ENCODE measurements at places on chromosomes 16 and 17.

DNA sequence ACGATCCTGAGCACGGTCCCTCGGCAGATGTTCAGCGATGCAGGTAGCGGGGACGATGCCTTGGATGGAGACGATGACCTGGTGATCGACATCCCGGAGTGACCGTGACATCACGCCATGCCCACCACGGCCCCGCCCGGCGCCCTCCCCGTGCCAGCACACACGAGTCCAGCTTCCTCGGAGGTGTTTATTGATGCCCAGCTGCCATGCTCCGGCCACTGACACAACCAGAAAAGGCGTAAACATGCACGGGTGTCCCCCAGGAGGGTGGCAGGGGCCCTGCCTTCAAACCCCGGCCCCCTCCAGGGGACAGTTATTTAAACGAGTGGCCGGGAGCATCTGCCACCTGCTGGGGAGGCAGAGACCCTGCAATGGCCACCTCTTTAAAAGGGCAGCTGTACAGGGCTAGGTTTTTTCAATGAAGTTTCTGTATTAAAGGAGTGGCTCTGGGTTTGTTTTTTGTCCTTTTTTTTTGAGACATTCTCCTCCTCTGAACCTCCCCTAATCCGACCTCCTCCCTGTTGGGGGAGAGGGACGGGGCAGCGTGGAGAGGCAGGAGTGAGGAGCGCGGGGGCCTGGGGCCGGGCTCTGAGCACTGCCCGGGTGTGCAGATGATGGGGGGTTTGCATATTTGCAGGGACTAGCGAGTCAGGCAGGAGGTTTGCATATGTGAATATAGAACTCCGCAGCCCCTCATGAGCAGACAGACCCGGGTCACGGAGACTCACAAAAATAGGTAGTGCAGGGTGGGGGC is 5.3 kb downstream of the DOC2A start:
- DNase-seq: peak; percentile 75

DNA sequence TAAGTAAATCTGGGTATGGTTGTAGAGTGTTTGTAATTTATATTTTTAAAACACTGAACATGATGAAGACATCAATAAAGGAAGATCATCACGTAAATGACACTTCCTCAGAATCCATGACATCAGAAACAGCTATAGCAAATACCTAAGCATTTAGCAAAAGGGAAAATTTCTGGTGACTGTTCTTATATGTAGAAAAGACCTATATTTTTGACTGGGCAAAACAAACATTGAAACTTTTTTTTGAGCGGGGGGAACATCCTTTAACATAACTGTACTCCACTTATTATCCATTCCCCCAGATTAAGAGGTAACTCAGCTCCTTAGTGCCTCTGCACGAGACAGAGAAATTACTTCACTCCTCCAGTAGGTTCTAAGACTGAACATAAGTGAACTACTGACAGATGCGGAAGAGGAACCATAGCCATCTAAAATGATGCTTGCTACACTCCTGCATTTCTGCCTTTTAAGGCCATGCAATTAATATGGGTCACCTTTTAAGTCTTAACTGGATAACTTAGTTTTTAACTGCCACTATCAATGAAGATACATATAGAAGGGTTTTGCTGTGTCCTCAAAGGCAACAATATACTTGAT is 9.4 kb downstream of the CRYBA1 start:
- DNase-seq: no peak

DNA sequence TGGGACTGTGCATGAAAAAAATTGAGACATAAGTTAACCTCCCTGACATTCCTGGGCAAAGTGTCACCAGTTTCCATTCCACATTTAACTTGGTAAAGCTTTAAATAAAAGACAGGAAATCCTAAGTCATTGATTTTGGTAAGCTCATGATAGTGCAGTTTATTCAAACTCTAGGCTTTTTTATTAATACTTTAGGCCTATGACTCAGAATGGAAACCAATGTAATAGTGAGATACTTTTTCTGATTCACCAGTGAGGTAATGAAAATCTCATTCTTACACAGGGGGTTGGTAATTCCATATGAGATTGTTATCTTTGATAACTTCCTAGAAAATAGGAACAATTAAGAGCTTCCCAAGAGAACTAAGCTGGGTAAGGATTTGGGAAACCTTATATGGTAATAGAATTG is 91.1 kb downstream of the NLK start:
- DNase-seq: no peak

DNA sequence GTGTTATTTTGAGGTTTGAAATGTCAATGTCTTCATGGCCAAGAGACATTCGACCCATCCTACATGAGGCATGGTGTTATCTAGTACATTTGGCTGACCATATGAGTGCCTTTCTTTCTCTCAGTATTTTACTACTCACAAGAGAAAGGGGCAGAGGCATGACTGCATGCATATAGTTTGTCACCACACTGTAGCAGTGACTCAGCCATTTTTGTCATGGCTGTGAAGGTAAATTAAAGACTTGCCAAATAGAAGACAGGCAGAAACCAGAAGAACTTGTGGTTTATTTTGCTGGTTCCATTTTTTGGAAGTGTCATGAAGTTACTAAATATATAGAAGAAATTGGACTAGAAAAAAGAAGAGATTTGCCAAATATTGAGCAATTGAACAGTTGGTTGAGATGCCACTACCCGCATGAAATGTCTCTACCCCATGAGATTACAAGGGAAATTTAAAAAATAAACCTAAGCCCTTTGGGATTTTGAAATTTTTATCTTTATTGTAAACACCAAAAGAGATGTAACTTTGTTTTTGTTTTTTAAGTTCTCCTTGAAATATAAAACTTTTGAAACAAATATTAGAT is 170.3 kb downstream of the CHD9 start:
- DNase-seq: no peak

DNA sequence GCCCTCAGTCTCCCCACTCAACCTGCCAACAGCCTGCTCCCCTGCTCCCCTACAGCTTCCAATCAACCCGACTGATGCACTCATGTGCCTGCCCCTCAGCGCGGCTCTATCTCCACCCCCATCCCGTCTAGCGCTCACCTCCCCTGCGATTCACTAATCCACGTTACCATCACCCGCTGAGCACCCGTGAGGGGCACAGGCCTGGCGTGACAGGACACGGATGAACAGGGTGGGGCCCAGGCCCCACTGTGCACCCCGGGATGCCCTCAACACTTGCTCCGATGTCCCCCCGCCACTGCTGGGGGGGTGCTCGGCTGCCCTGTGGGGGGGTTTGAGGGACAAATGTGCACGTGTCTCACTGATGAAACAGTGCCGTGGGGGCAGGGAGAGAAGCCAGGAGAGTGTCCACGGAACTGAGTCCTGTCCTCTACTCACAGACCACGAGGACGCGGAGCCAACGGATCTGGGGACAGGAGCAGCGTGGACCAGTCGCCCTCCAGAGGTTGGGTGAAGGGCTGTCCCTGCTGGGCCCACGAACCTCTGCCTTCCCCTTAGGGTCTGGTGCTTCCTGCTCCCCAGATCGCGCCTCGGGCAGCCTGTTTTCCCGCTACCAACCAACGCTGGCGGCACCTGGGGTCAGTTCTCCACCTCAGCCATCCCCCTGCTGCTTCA is 66.7 kb downstream of the RPH3AL start:
- no peak for DNase-seq

- DNase-seq: no peak
Measured at GRCh38 chr16:63037761-63038396, 1001.6 kb upstream of the CDH8 start.

DNA sequence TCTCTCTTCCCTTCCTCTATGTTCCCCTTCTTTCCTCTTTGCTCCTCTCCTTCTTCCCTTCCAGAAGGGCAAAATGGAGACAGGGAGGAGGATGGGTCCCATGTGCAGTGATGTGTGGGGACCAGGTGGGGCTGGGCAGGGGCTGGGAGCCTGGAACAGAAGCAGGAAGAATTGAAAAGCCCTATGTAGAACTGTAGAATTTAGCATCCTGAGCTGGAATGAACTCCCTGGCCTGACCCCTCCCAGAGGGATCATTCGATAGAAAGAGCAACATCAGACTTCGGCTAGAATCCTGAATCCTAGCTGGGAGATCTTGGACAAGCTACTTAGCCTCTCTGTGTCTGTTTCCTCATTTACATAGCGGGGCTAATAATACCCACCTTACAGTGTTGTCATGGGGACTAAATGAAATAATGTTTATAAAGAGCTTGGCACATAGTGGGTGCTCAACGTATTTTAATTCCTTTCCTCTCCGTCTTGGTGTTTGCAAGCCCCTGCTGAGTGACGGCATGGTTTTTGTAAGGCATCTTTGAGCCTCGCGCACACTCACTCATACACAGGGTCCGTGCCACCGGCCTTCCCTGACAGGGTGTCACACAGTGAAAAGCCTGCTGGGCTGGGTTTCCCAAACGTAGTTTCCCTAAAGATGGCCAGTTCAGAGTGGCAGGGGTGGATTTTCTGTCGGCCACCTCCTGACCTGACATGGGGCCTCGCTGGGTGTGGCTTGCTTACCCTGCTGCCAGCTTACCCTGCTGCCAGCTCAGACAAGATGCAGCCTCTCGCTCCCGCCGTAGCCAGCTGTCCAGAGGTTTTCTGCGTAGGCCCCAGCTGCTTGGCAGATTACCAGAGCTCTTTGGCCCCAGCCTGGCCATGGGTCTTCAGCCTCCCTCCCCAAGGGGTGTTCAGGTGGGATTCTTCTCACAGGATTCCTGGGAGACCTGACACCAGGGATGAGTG is 6.1 kb upstream of the ARHGAP23 start:
- DNase-seq: peak; percentile 60

DNA sequence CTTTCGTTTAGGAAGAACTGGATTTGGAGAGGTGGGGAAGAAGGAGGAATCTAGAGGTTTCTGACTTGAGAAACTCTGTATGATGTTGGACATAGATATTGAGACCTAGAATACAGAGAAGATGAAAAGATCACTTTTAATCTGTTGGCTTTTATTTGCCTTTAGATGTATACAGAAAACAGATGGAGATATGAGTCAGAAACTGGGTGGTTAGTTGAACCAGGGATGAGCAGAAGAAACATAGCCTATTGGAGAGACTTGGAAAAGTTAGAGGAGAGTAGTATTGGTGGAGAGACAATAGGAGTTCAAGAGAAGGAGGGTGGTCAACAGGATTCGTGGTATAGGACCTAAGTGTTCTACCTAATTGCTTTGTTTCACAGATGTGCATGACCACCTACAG is 5.1 kb downstream of the PHAF1 start:
- DNase-seq: no peak

GRCh38 chr17:34894964-34895363 is 66.3 kb downstream of the CCT6B start:
- no peak for DNase-seq

- peak; percentile 55 for DNase-seq
Measured at GRCh38 chr16:27318392-27319256, 4.8 kb downstream of the IL4R start.

GRCh38 chr17:19579867-19580565 is 46.4 kb downstream of the SLC47A1 start:
- peak; percentile 72 for DNase-seq

DNA sequence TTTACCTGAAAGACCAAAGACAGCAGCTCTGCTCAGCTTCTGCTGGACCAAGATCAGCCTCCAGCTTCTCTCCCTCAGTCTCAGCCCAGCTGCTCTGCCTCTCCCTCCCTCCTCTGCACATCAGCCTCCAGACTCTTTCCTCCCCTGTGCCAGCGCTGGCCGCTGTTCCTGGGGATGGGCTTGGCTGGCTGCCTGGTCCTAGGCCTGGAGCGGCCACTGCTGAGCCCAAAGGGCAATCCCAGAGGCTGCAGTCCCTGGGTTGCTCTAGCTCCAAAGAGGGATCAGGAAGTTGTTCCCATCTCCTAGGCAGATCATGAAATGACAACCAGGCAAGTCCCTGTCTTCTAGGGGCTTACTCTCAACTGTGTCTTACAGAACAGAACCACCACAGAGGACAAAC is 31.3 kb downstream of the DCUN1D3 start:
- peak; percentile 55 for DNase-seq

DNA sequence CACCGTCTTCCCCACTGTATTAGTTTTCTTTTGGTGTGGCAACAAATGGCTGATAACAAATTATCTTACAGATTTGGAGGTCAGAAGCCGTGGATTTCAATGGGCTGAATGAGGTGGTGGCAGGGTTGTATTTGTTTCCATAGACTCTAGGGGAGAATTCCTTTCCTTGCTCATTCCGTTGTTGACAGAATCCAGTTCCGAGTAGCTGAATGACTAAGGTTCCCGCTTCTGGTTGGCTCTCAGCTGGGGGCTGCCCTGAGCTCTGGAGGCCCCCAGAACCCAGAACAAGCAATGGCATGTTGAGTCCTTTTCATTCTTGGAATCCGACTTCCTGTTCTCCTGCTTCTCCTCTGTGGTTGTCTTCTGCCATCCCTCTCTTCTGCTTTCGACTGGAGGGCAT is 280.4 kb downstream of the SNX29 start:
- DNase-seq: no peak

DNA sequence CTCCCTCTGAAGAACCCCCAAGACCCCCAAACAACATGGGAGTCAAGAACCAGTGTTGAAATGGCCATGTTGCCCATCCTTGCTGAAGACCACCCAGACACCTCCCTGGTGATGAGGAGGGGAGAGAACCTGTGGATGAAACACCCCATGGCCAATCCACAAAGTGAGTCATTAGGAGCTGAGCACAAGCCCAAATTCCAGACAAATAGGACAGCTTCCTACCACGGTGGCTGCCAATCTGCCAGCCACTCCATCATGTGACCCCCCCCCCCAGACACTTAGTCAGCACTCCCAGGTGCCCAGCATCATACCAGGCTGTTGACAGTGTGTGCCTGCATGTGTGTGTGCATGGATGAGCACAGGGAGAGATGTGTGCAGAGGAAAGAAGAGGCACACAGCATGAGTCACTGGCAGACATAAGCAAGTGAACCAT is 26.4 kb upstream of the RPL38 start:
- DNase-seq: no peak

Data from endodermal cell (in vitro differentiated cells).